ENCODE measurements at places on chromosomes 2 and 18.

DNA sequence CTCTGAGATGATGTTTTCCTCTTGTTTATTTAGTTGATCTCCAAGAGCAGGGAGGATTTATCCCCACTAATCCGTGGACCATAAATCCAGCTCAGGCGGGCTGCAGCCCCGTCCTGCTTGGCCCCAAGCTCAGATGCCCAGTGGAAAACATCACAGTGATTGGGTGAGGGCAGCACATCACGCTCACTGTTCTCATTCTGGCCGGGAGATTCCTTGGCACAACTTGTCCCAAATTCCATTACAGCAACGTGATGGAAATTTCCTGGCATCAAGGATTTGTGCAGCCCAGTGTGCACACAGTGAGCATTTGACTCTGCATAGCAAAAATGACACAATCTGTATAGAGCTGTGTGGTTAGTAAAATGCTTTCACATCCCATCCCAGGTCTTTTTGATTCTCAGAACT, 96.8 kb downstream of the VAPA start:
- DNase-seq: no peak

DNA sequence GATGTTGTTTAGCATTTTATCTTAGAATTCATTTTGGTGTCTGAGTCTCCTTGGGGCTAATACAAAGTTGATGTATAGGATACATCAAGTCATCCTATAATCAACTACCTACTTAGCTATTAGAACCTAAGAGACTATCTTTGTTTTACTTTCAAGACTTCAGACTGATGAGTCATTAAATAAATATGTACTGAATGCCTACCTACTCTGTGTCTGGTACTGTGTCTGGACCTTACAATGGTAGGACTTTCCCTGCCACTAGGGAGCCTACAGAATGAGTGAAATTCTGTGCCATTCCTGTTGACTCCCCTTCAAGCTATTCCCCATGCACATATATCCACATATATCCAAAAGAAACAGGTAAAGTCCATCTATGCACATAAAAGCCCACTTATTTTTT, 114.5 kb downstream of the ERBB4 start:
- DNase-seq: no peak

DNA sequence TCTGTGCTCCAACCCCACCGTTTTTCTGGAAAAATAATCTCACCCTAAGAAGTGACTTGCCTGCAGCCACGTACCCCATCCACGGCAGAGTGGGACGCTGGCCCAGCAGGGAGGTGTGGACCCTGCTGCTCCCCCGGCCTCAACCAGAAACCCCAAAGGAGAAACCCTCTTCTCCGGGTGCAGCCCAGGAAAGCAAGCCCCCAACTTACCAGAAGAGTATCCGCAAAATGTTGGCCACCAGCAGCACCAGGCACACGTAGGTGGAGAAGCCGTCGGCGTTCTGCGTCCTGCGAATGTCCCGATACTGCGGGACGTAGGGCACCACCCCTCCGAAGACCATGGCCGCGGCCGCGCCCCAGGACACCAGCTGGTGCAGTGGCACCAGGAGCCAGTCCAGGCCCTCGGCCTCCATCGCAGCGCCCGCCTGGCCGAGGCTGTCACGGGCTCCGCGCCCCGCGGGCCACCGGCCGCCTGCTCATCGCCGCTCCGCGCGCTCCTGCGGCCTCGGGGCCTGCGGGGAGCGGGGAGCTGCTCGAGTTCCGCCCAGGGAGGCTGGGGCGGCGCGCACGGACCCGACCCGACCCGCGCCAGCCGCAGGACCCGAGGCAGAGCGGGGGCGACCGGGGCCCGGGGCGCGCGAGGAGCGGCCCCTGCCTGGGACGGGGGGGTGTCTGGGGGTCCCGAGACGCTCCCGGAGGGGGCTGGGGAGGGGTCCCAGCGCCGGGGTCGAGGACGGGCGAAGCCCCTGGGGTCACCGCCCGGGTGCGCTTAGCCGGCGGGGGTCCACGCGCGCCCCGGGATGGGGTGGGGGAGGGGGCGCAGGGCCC, 725 bp downstream of the SLC66A2 start:
- no peak for DNase-seq

- DNase-seq: no peak
Measured at GRCh38 chr2:12637754-12638153, 79.0 kb upstream of the TRIB2 start.

- DNase-seq: no peak
Measured at GRCh38 chr18:48775372-48776155, 175.2 kb downstream of the SMAD7 start.

Data from effector CD8-positive, alpha-beta T cell (primary cell).